ENCODE measurements at places on chromosomes 13 and 19. TPM values are rescaled to one million over a fixed set of nuclear protein-coding genes. Genes with fewer than 3 reads are reported as not detected.

DNA sequence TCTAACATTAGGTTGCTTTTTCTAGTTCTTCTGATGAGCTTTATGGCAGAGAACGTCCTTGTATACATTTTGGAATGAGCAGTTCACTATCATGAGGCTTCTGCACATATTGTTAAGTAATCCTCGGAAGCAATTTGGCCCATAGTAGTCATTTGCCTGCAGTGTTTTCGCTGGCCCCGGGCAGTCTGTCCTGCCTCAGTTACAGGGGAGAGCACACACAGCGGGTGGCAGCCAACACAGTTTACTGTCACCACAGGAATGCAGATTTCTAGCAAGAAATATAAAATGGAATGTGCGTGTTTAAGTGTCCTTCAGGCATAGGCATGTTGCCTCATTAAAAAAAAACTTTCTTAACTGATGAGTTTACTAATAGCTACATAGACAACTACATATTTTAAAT lies 71.5 kb upstream of the GJB6 start:
- no peak for DNase-seq

GRCh38 chr13:97629601-97630272 lies 195.8 kb downstream of the RAP2A start:
- no peak for DNase-seq

GRCh38 chr19:48487948-48488347 lies 18.8 kb downstream of the CYTH2 start:
- no peak for DNase-seq

The PNMA8A gene
- total RNA-seq = not detected

- DNase-seq = no peak
These were observed 18.7 kb downstream of the LSM4 start for GRCh38 chr19:18304208-18304457.

The DNM2 gene
- total RNA-seq = 236 TPM

GRCh38 chr19:36152019-36152351 lies 262 bp downstream of the COX7A1 start:
- no peak for DNase-seq

The SCGB2B2 gene
- total RNA-seq = 0.20 TPM

- DNase-seq = no peak
These were observed 7.2 kb downstream of the LGALS7B start for GRCh38 chr19:38796154-38796553.

GRCh38 chr19:2356036-2356646 lies 3.9 kb upstream of the TMPRSS9 start:
- no peak for DNase-seq

DNA sequence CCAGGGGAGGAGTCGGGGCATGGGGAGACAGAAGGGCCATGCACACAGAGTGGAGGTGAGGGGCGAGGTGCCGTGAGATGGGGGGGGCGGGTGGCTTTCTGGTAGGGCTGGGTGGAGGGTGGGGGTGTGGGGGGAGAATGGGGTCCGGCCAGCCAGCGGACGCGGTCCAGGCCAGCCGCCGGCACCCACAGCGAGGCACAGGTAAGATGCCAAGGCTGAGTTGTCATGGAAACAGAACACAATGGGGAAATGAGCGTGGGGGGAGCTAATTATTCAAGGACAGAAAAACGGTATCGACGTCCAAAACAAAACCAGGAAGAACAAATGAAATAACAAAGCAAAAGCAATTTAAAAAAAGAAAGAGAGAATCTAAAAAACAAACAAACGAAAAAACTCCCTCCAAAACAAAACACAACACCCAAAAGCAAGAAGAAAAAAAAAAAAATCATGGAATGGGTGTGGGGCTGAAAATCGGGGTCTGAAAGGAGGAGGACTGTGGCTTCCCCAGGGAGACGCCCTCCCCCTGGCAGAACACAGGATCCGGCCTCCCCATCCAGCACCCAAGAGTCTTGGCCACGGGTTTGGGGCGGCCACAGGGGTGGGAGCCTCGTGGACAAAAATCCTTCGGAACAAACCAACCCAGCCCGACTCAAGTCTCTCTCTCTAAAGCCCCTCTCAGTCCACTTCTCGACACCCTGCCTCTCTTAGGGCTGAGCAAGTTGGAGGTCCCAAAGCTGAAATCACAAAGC lies 92.5 kb downstream of the PTPRS start:
- DNase-seq = no peak

The HSD17B14 gene
- total RNA-seq = 0.64 TPM

DNA sequence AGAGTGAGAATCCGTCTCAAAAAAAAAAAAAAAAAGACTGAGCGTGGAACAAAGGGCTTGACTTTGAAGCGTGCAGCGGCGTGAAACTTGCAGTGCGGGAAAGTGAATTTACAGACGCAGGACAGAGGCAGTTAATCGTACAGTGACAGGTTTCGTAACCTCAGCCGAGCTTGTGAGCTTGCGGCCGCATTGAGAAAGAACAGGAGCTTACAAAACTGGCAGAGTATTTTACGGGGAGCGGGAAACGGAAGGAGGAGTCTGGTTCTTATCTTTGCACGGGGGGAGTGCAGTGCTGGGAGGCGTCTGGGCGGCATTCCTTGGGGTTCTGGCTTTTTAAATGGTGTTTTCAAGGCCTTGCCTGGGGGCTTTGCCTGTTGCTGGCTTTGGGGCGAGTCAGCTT lies 6.0 kb upstream of the BSG start:
- DNase-seq = no peak

DNA sequence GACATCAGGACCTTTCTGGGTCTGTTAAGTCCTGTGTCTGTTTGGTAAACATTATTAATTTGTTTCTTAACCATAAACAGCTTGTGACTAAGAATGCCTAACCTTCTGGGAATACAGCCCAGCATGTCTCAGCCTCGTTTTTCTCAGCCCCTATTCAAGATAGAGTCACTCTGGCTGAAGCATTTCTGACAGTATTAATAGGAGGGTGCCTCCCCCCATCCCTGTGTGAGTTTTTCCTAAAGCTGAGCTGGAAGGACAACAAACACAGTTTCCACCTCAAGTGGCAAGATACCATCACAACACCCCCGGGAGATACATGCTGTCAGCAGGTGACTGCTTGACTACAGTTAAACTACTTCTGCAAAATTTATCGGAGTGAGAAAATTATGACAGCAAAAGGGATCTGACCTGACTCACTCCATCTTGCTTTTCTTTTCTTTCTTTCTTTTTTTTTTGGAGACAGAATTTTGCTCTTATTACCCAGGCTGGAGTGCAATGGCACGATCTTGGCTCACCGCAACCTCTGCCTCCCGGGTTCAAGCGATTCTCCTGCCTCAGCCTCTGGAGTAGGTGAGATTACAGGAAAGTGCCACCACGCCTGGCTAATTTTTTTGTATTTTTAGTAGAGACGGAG lies 59.3 kb upstream of the ABCC4 start:
- no peak for DNase-seq

- DNase-seq = no peak
These were observed 6.7 kb downstream of the KLK14 start for GRCh38 chr19:51075998-51076397.

- DNase-seq = no peak
These were observed 3.3 kb downstream of the MBD3L1 start for GRCh38 chr19:8835446-8835845.

The TNNI3 gene
- not detected for total RNA-seq

The C1QTNF9 gene
- total RNA-seq = not detected

DNA sequence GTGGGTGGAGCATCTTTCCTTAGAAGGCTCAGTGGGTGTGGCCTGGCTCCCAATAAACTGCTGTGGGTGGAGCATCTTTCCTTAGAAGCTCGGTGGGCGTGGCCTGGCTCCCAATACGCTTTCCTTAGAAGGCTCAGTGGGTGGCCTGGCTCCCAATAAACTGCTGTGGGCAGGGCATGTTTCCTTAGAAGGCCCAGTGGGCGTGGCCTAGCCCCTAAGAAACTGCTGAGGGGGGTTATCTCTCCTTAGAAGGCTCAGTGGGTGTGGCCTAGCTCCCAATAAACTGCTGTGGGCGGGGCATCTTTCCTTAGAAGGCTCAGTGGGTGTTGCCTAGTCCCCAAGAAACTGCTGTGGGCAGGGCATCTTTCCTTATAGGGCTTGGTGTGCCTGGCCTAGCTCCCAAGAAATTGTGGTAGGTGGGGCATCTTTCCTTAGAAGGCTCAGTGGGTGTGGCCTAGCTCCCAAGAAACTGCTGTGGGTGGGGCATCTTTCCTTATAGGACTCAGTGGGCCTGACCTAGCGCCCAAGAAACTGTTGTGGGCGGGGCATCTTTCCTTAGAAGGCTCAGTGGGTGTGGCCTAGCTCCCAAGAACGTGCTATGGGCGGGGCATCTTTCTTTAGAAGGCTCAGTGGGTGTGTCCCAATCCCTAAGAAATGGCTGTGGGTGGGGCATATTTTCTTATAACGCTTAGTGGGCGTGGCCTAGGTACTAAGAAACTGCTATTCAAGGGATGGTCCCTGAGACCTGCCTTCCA lies 10.3 kb downstream of the HSH2D start:
- DNase-seq = no peak

- DNase-seq = no peak
These were observed 43.0 kb downstream of the METTL21C start for GRCh38 chr13:102651892-102652291.

The SLC25A41 gene
- total RNA-seq = 0.24 TPM

DNA sequence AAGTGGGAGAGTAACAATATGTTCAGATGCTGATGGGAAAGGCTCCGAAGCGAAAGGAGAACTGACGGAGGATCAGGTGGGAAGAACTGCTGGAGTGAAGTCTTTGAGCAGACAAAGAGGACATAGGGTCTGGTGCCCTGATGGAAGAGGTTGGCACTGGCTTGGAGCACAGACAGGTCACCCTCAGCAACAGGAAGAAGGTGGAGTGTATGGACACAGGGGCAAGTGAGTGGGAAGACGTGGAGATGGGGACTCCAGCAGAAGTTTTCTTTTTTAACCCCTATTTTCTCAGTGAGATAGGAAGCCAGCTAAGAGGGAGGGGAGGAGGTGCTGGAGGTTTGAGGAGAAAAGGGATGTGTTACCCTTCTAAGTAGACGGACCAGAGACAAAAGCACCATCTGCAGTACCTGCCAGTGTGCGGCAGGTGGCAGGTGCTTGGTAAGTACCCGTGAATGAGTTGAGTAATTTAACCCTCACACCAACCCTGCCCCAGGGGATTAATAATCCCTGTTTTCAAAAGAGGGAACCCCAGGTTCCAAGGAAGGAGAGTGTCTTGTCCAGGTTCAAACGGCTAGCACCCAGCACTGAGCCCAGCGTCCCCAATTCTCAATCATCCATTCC lies 11.2 kb downstream of the HAS1 start:
- no peak for DNase-seq

GRCh38 chr13:42814868-42815267 lies 33.5 kb downstream of the FAM216B start:
- DNase-seq = no peak

DNA sequence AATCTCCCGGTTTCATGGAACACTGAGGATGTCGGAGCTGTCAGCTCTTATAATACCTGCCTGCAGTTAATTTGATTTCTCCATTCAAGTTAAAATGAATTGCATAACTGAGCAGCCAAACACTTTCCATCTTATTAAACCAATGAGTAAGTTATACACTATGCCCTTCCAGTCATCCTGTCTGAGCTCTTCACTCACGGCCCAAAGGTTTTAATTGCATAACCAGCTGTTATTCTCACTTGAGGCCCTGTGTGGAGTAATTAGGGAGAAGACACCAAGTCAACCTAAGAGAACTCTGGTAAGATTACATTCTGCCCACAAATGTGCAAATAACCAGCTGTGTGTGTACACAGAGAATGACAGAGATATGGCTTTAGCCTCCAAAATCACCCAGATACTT lies 303.5 kb downstream of the TBC1D4 start:
- DNase-seq = no peak

- DNase-seq = no peak
These were observed 95.9 kb downstream of the RFC3 start for GRCh38 chr13:33913829-33914228.

DNA sequence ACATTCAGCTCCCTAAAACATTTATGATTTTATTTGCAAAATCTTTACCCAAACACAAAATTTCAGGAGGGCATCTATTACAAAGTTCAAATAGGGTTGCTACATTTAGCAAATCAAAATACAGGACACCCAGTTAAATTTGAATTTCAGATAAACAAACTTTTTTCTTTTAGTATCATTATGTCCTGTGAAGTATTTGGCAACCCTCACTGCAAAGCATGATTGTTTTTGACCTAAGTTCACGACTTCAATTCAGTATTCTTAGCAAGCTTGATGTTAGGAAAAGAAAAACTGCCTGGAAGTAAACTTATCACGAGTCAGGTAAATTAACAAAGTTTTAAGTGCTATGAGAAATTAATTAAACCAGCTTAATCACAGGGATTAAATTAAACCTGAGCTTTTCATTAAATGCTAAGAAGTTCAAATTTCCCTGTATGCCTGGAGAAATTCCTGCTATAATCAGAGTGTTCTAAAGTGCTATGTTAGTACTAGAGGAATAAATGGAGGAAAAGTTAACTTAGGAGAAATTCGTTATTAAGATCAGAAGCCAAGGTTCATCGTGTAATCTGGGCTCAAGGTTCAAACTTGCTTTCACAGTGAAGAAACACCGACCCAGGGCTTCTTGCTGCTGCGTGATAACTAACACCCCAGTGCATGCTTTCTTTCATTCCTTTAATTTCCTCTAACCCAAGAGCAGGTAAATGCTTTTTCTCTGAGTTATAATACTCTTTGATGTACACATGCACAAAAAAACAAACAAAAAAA lies 298.1 kb downstream of the FOXO1 start:
- no peak for DNase-seq

The ZNF581 gene
- 36.4 TPM for total RNA-seq
